Activated CD4-positive, alpha-beta memory T cell treated with anti-CD3 and anti-CD28 coated beads for 36 hours (primary cell): ENCODE measurements at places on chromosomes 1 and 21. TPM values are rescaled to one million over a fixed set of nuclear protein-coding genes. Genes with fewer than 3 reads are reported as not detected.

DNA sequence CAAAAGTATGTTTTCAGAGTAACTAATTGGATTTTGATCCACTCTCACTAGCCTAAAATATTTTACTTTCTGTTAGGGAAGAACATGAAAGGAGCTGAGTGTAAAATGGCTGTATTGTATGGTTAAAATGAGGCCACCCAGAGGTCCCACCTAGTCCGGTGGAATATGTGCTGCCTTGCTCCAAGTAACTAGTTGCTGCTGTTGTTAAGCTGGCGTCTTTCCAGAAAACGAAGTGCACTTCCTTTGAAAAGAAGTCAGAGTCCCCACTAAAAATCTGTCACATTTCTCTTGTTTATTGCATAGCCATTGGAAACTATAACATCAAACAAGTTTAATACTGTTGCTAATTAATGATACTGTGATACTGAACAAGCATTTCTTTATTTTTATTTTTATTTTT is 3.2 kb downstream of the SLC25A33 start:
- DNase-seq: no peak

DNA sequence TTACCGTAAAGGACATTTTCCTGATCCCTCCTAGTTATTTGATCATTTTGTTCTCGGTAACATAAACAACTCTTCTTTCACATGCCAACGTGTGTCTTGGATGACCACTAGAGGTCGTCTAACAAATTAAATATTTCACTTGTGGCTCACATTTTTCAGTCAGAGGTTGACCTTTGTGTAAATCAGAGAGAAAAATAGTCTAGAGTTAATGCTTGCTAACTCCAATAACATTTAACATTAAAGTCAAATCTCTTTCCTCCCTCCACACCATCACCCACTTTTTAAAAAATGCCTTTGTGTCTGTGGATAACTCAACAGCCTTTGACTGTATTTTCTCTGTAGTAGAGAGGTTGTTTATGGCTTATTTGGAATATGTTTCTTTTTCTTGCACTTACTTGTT is 220.5 kb upstream of the B3GALT2 start:
- no peak for DNase-seq

GRCh38 chr1:193030280-193030679 is 28.9 kb downstream of the UCHL5 start:
- no peak for DNase-seq

DNA sequence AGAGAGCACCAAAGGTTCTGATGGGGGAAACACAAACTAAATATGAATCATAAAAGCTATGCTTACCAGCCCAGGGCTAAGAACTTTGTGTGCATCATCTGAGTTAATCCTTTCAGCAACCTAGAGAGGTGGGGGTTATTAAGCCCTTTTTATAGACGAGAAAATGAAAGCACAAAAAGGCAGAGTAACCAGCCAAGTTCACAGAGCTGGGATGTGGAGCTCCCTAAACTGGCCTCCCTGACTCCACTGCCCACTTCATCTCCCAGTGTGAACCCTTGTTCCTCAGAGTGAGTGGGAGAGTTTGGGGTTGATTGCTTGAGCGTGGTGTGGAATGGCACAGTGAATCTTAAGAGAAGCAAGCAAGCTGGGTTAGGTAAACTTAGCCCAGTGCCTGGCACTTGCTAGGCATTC is 10.8 kb upstream of the BCAR3 start:
- no peak for DNase-seq

DNA sequence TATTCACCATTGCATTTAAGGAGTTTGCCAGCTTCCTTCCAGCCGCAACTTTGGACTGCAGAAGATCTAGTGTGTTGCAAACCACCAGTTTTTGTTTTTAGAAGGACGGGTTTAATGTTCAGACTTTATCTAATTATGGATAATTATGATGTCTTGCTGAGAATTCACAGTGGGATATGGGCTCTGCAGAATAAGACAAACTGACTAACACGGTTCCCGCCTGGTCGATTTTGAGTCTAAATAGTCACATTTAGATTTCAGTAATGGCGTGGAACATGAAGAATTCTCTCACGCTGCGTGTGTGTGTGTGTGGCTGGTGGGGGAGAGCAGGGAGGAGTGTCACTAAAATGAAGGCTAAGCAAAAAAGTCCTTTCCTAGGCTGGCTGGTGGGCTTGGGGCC is 48.5 kb upstream of the DMRTB1 start:
- no peak for DNase-seq

- peak; percentile 25 for DNase-seq
Observed at GRCh38 chr1:218164930-218165700, 120.0 kb upstream of the RRP15 start.

- no peak for DNase-seq
Observed at GRCh38 chr1:32309960-32310359, 18.1 kb downstream of the HDAC1 start.

DNA sequence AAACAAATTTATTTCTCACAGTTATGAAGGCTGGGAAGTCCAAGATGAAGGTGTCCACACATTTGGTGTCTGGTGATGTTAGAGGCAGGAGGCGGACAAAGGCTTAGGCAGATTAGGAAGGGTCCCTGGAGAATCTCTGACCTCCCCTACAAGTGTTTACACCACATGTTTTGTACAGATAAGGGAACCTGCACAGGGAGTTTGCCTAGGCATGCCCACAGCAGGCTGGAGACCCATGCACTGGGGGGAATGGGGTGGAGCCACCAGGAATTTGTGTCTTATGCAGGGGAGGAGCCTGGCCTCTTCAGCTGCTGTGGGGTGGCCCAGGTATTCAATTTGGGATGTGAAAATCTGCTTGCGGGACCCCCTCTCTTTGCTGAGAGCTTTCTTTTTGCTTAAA is 131.3 kb downstream of the PATJ start:
- DNase-seq: no peak

- DNase-seq: peak; percentile 15
Observed at GRCh38 chr1:110212169-110213142, 2.3 kb downstream of the KCNC4 start.

GRCh38 chr1:204435872-204436271 is 24.3 kb upstream of the PPP1R15B start:
- DNase-seq: no peak

- DNase-seq: no peak
Observed at GRCh38 chr1:119960501-119960900, 64.2 kb upstream of the ADAM30 start.

GRCh38 chr21:17650292-17650691 is 37.6 kb upstream of the BTG3 start:
- no peak for DNase-seq

- no peak for DNase-seq
Observed at GRCh38 chr1:29365906-29366670, 129.8 kb downstream of the PTPRU start.

GRCh38 chr1:1872329-1872994 is 18.4 kb downstream of the GNB1 start:
- DNase-seq: no peak

DNA sequence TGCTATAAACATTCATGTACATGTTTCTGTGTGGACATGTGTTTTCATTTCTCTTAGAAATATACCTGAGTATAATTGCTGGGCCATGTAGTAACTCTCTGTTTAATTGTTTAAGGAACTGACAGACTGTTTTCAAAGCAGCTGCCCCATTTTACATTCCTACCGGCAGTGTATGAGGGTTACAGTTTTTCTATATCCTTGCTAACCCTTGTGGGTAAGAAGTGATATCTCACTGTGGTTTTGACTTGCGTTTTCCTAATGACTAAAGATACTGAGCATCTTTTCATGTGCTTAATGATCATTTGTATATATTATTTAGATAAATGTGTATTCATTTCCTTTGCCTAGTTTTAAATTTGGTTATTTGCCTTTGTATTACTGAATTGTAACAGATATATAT is 81.7 kb downstream of the DNM3 start:
- no peak for DNase-seq

DNA sequence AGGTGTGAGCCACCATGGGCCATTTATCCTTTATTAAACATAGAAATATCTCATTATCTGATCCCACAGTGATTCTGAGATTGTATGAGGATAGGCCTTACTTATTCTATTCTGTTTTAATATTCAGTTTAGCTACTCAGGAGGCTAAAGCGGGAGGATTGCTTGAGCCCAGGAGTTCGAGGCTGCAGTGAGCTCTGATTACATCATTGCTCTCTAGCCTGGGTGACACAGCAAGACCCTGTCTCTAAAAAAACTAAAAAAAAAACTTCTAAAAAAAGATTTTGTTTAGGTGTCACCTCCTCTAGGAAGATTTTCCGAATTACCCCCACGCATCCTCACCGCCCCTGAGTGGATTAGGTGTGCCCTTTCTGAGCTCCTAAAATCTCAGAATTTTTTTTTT is 14.3 kb upstream of the HNRNPU start:
- no peak for DNase-seq

- DNase-seq: no peak
Observed at GRCh38 chr1:207844371-207844770, 66.6 kb downstream of the CD34 start.

GRCh38 chr1:111271464-111271801 is 19.2 kb upstream of the CHIA start:
- DNase-seq: no peak

DNA sequence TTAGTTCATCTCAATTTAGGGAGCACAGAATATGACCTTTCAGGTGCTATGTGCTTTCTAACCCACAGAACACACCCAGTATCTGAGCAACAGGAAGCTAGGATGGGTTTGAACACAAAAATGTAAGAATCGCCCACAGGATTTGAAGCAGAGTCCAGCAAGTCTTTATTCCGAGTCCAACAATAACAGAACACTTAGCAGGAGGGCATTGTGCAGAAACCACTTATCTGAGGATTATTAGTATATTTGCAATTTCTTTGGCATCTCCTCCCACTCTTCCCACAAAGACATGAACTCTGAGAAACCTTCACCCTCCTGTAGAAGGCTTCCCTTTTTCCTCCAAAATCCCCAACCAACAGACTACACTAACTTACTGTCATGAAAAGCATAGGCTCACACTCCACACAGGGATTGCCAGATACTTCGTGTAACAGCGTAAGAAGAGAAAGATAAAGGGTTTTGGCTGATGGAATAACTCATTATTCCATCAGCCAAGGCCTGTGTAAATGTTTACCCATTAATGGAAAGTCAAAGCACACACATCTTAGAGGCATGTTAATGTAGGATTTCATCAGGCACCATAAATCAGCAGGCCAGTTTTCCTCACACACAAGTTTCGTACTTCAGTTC is 16.1 kb downstream of the SIPA1L2 start:
- DNase-seq: no peak

DNA sequence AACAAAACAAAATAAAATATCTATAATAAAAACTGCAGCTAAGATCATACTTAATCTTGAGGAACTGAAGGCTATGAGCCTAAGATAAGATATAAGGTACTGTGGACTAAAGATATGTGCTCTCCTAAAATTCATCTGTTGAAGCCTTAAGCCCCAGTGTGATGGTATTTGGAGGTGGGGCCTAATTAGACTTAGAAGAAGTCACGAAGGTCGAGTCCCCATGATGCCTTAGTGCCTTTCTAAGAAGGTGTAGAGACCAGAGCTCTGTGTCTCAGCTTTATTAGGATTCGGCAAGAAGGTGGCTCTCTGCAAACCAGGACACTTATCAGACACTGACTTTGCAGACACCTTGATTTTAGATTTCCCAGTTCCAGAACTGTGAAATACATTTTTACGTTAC is 622.0 kb upstream of the BRINP3 start:
- no peak for DNase-seq

GRCh38 chr21:34808569-34809204 is 139.9 kb downstream of the CLIC6 start:
- DNase-seq: no peak

GRCh38 chr1:159939678-159940002 is 5.8 kb downstream of the IGSF9 start:
- no peak for DNase-seq

DNA sequence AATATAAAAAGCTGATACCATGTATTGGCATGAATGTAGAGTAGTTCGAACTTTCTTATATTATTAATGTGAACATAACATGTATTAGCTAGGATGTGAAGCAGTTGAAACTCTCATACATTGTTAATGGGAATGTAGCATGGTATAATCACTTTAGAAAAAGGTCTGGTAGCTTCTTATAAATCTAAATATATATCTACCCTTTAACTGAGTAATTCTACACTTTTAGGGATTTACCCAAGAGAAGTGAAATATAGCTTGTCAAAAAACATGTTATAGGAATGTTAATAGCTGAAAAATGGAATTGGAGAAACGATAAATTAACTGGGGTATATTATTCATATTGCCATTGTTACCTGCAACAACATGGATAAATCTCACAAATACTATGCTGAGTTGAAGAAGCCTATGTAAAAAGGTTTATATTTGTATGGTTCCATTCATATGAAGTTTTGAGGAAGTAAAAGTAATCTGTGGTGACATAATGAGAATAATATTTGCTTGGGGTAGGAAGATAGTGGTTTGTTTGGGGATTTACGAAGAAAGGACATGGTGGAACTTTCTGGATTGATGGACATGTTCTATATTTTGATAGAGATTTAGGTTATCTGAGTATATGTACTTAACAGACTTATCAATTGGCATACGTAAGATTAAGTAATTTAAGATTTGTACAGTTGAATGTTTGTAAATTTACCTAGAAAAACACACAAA is 76.6 kb downstream of the MAST2 start:
- no peak for DNase-seq

GRCh38 chr1:68521286-68521685 is 24.4 kb upstream of the DEPDC1 start:
- no peak for DNase-seq

GRCh38 chr1:91765880-91766443 is 120.0 kb downstream of the TGFBR3 start:
- no peak for DNase-seq

GRCh38 chr1:5739561-5740078 is 252.6 kb downstream of the NPHP4 start:
- DNase-seq: no peak

- DNase-seq: no peak
Observed at GRCh38 chr1:17292299-17293160, 15.5 kb upstream of the PADI4 start.

DNA sequence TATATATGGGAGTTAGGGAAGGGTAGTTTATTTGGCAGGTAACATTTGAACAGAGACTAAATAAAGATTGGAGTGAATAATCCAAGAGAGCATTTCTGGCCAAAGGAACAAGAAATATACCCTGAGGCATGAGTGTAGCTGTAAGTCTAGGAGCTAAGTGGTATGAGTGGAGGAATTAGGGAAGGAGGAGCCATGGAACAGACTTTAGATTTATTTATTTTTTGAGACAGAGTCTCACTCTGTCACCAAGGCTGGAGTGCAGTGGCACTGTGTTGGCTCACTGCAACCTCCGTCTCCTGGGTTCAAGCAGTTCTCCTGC is 18.4 kb downstream of the CAPZA1 start:
- no peak for DNase-seq

- no peak for DNase-seq
Observed at GRCh38 chr1:172335377-172335776, 85.1 kb upstream of the C1orf105 start.

The MFAP2 gene
- not detected for total RNA-seq

The C8B gene
- total RNA-seq: not detected

The CRYAA gene
- total RNA-seq: not detected

The CHI3L2 gene
- total RNA-seq: 2.8 TPM

The ST6GALNAC3 gene
- 0.41 TPM for total RNA-seq

The GBP6 gene
- total RNA-seq: 0.73 TPM

The EFNA1 gene
- total RNA-seq: 0.24 TPM
